ENCODE measurements at places on chromosomes 3 and 15. TPM values are rescaled to one million over a fixed set of nuclear protein-coding genes. Genes with fewer than 3 reads are reported as not detected.

Gene TLNRD1
- total RNA-seq, result 7.1 TPM

Gene GPR149
- total RNA-seq, result not detected

Gene FGF7
- total RNA-seq, result 377 TPM

Gene NR1D2
- total RNA-seq, result 77.5 TPM

Gene FBXW12
- not detected for total RNA-seq

Gene RASGRP1
- total RNA-seq, result 0.36 TPM

GRCh38 chr3:168271932-168272331, 176.2 kb upstream of the GOLIM4 start:
- no peak overlapping the region for H3K4me3 ChIP-seq
- DNase-seq, result no peak
- no peaks in the 10 kb centered on the region for H3K36me3 ChIP-seq
- no peak overlapping the region for H3K27ac ChIP-seq
- no peaks in the 10 kb centered on the region for H3K4me1 ChIP-seq

- H3K36me3 ChIP-seq, result no peaks in the 10 kb centered on the region
- no peak for DNase-seq
- no peaks in the 10 kb centered on the region for H3K4me1 ChIP-seq
- no peak overlapping the region for H3K27ac ChIP-seq
Measured at GRCh38 chr15:49706805-49707204, 86.0 kb downstream of the DTWD1 start.

DNA sequence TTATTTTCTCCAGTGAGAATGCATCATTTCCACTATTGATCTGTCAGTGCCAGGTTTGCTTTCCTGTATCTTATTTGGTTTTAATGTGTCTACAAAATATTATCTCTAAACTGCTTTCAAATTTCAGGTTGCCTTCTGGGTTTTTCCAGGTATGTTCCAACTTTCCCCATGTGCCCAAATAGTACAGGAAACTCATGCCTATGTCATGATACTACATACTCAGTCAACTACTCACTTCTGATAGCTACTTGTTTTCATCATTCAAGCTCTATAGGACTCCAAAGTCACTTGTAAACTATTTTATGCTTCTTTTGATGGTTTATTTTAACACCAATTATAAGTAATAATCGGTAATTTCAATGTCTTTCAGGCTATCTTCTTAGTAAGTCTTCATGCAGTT, 134.8 kb upstream of the TTC14 start:
- H3K27me3 ChIP-seq, result no peaks in the 10 kb centered on the region
- H3K4me1 ChIP-seq, result no peaks in the 10 kb centered on the region
- no peak overlapping the region for H3K4me3 ChIP-seq
- no peaks in the 10 kb centered on the region for H3K36me3 ChIP-seq
- DNase-seq, result no peak
- no peak overlapping the region for H3K27ac ChIP-seq

DNA sequence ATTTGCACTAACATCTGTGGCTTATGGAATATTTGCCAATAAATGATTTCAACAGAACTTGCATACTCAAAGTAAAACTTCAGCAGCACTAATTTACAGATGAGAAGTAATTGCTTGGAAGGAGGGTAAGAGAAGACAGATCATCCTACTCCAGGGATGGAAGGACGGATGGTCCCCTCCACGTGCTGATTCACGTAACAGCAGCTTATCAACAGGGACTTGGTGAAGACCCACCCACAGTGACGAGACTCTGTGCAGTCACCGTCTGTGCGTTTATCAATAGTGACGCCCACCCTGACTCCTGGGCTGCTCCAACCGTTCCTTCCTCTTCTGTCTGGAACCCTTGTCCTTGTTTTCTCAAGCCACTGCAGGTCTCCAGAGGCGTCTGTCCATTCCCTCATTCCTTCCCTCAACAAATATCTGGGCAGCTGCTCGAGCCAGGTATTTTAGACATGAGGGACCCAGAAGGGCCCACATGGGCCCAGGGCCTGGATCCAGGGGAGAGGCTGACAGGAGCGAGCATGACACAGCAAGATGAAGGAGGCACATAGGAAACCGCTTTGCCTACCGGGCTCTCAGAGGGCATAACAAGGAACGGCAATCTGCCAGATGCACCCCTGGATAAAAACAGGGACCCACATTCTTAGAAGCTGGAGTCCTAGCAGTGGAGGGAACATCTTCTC, 33.3 kb downstream of the PCSK6 start:
- DNase-seq, result no peak
- H3K4me1 ChIP-seq, result no peaks in the 10 kb centered on the region
- H3K27me3 ChIP-seq, result peaks cover 3% of the 10 kb centered on the region
- no peak overlapping the region for H3K4me3 ChIP-seq

- H3K27ac ChIP-seq, result no peak overlapping the region
- no peaks in the 10 kb centered on the region for H3K27me3 ChIP-seq
- H3K36me3 ChIP-seq, result no peaks in the 10 kb centered on the region
- H3K4me1 ChIP-seq, result peaks cover 3% of the 10 kb centered on the region
Measured at GRCh38 chr3:66808891-66809594, 189.1 kb upstream of the KBTBD8 start.

DNA sequence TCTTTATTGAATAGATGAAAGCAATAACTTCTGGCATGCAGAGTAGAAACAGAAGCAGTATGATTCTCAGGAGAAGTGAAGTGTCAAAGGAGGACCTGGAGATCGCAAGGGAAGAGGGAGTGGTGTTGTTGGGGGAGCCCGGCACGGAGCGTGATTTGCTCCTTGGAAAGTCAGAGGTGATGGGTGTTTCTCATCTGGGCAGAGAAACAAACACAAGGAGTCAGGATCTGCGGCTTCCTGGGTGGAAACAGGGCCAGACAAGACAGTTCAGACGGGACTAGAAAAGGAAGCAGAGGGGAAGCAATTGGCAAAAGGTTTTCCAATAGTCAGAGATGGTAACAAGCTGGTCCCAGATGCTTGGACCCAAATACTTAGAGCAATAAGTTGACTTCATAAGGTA, 34.4 kb upstream of the CCDC80 start:
- H3K4me1 ChIP-seq, result peaks cover 63% of the 10 kb centered on the region
- peak overlapping the region; percentile 96 for H3K27ac ChIP-seq
- H3K36me3 ChIP-seq, result no peaks in the 10 kb centered on the region

GRCh38 chr15:99619712-99620111, 53.9 kb downstream of the MEF2A start:
- H3K4me3 ChIP-seq, result no peak overlapping the region
- no peaks in the 10 kb centered on the region for H3K36me3 ChIP-seq
- no peaks in the 10 kb centered on the region for H3K27me3 ChIP-seq
- H3K4me1 ChIP-seq, result peaks cover 20% of the 10 kb centered on the region

DNA sequence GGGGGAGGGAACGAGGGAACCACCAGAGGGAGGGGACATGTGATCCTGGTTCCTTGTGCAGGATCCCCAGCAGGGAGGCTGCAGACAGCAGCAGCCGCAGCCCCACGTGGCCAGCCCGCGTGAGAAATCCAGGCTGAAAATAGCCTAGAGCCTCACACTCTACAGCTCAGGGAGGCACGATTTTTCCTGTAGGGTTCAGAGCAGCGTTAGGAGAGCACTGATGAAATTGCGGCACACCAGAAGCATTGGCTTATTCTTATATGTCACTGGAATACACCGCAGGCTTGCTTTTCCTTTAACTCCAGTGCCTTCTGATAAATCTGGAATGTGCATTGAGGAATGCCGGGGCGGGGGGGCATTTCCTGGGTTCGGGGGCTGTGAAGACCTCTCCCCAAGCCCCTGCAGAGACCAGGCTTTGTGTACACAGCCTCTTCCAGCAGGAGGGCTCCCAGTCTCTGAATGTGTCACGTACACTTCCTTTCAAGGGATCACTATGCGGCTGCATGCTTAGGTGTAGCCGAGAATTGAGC, 193.0 kb downstream of the ATP10A start:
- H3K4me1 ChIP-seq, result peaks cover 21% of the 10 kb centered on the region
- no peaks in the 10 kb centered on the region for H3K36me3 ChIP-seq
- peak; percentile 80 for DNase-seq
- peaks cover 3% of the 10 kb centered on the region for H3K27me3 ChIP-seq

DNA sequence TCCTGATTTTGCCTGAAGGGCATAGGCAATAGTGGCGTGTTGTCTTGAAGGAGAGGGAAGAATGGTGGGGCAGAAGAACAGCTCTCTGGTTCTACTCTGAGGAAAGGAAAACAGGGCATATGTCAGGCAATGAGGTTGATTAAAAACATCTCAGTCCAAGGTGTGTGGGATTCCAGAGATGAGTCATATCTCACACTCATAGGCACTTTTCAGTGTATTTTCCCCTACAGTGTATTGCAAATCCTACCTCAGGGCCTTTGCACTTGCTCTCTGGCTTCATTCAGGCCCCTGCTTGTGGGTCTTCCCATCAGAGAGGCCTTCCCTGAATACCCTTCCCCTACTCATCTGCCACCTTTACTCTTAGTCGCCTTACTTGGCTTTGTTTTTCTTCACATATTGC, 107.8 kb downstream of the SLCO3A1 start:
- peaks cover 21% of the 10 kb centered on the region for H3K4me1 ChIP-seq
- no peak overlapping the region for H3K27ac ChIP-seq
- H3K36me3 ChIP-seq, result no peaks in the 10 kb centered on the region

- peaks cover 7% of the 10 kb centered on the region for H3K36me3 ChIP-seq
- H3K4me1 ChIP-seq, result no peaks in the 10 kb centered on the region
- H3K27ac ChIP-seq, result no peak overlapping the region
- H3K27me3 ChIP-seq, result no peaks in the 10 kb centered on the region
Measured at GRCh38 chr15:75861750-75862402, 18.6 kb downstream of the UBE2Q2 start.

- H3K27me3 ChIP-seq, result no peaks in the 10 kb centered on the region
- H3K4me1 ChIP-seq, result peaks cover 56% of the 10 kb centered on the region
- no peak overlapping the region for H3K4me3 ChIP-seq
- no peaks in the 10 kb centered on the region for H3K36me3 ChIP-seq
- H3K27ac ChIP-seq, result no peak overlapping the region
Measured at GRCh38 chr15:75669191-75669878, 21.6 kb downstream of the SNX33 start.

DNA sequence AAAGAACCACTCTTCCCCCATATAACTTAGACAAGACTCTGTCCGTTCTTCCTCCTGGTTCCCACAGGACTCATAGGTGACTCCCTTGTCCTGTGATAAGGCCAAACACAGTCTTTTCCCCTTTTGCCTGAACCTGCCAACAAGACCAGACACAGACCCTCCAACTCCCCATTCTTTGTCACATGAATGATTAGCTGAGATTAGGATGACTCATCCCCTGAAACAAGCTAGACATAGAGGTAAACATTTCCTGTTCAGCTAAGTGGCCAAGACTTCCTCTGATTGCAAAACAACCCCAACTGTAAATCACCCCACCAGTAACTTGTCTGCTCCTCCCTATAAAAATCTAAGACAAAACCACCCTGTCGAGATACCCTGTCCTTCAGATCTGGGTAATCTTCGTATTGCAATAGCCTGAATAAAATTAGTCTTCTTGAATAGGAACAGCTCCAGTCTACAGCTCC, 11.4 kb upstream of the HTR3E start:
- no peaks in the 10 kb centered on the region for H3K36me3 ChIP-seq
- no peak overlapping the region for H3K4me3 ChIP-seq
- peaks cover 9% of the 10 kb centered on the region for H3K27me3 ChIP-seq
- no peak overlapping the region for H3K27ac ChIP-seq

DNA sequence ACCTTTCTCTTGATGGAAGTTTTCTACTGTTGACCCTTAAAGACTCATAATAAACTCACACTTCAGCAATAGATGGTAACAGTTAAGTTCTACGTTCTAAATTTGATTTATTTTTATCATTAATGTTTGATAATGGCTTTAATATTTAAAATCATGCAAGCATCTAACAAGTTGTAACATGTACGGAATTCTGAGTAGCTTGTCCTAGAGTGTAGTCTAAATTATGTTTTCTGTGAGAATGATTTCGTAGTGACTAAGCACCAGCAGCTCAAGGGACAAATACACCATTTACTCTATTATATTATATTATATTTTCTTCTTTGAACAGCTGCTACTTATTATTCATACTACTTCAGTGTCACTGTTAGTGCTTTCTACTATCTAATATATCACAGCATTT, 345.6 kb downstream of the NLGN1 start:
- H3K4me3 ChIP-seq, result peak overlapping the region; percentile 13
- peaks cover 46% of the 10 kb centered on the region for H3K4me1 ChIP-seq
- peak overlapping the region; percentile 45 for H3K27ac ChIP-seq
- no peaks in the 10 kb centered on the region for H3K36me3 ChIP-seq
- no peaks in the 10 kb centered on the region for H3K27me3 ChIP-seq

- peaks cover 70% of the 10 kb centered on the region for H3K36me3 ChIP-seq
- peaks cover 5% of the 10 kb centered on the region for H3K4me1 ChIP-seq
- no peak overlapping the region for H3K27ac ChIP-seq
- DNase-seq, result no peak
- H3K4me3 ChIP-seq, result no peak overlapping the region
Measured at GRCh38 chr15:90456236-90456635, 68.2 kb downstream of the IQGAP1 start.

- no peak overlapping the region for H3K4me3 ChIP-seq
- H3K27ac ChIP-seq, result peak overlapping the region; percentile 97
- H3K27me3 ChIP-seq, result no peaks in the 10 kb centered on the region
- peaks cover 60% of the 10 kb centered on the region for H3K36me3 ChIP-seq
- H3K4me1 ChIP-seq, result peaks cover 97% of the 10 kb centered on the region
Measured at GRCh38 chr15:67083135-67083762, 17.8 kb downstream of the SMAD3 start.

- H3K36me3 ChIP-seq, result peaks cover 13% of the 10 kb centered on the region
- H3K4me3 ChIP-seq, result no peak overlapping the region
- peak overlapping the region; percentile 96 for H3K27ac ChIP-seq
- DNase-seq, result no peak
Measured at GRCh38 chr15:63251701-63252100, 25.7 kb upstream of the APH1B start.

GRCh38 chr15:33218071-33218491, 23.6 kb upstream of the FMN1 start:
- no peaks in the 10 kb centered on the region for H3K4me1 ChIP-seq
- peaks cover 7% of the 10 kb centered on the region for H3K27me3 ChIP-seq
- H3K27ac ChIP-seq, result no peak overlapping the region
- H3K4me3 ChIP-seq, result no peak overlapping the region
- H3K36me3 ChIP-seq, result no peaks in the 10 kb centered on the region

DNA sequence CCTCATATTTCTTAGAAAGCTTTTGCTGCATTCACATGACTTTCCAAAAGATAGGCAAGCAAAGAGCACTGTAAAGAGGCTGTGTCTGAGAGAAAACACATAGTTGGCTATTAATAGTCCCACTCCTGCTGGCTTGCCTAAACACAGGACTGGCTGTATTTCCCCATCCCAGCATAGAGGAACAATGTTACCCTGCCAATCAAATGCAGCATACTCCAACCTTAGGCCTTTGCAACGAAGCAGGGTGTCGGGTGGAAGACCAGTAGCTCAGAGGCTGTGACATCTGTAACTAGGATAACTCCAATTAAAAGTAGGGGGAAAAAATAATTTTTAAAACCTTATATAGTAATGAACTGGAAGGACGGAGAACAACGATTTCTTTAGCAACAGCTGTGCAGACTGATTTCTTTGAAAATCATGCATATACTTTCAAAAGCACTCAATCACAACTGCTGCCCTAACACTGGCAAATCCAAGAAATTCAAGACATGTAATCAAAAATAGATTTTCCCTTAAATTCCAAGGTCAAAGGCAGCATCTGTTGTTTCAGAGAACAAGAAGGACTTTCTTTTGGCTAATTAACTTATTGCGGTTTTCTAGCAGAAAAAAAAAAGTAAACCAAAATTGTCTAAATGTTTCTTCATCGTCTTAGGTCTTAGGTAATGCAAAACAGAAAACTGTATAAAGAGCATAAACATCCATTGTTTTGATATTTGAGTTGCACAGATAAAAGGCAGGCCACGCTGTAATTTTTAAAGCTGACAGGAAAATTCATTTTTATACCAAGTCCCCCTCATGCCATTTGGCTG, 139.3 kb downstream of the TNIK start:
- no peaks in the 10 kb centered on the region for H3K4me1 ChIP-seq
- no peak overlapping the region for H3K4me3 ChIP-seq
- no peak for DNase-seq
- H3K27me3 ChIP-seq, result peaks cover 25% of the 10 kb centered on the region

All from osteoblast (primary cell).